ENCODE measurements at places on chromosomes 4 and X. TPM values are rescaled to one million over a fixed set of nuclear protein-coding genes. Genes with fewer than 3 reads are reported as not detected.

CXCL3 gene
- not detected for total RNA-seq

MAGEA2 gene
- not detected for total RNA-seq

TSPAN5 gene
- total RNA-seq = 16.8 TPM

CC2D2A gene
- total RNA-seq = 49.6 TPM

DNA sequence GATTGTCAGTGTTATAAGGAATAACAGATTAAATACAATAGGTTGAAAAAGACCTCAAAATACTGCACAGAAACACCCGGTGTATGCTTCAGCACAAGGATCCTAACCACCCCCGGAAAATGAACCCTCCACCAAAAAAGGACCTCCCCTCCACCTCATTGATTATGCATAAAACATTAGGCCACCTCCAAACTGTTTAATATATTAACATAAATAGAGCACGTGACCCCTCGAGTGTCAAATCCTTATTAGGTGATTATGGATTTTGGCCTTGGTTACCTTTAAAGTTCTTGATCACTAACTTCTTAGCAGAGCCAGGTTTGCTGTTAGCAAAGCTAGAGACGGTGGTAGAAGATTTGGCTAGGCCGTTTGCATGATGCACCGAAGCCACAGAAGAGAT, 958 bp downstream of the CUL4B start:
- no peak for DNase-seq
